ENCODE measurements at places on chromosomes 5 and 9. TPM values are rescaled to one million over a fixed set of nuclear protein-coding genes. Genes with fewer than 3 reads are reported as not detected.

HAVCR2 gene
- total RNA-seq: 0.53 TPM

FCN2 gene
- total RNA-seq: not detected

RBM18 gene
- total RNA-seq: 8.4 TPM

SPINK1 gene
- total RNA-seq: 1.1 TPM

ANKRD34B gene
- total RNA-seq: not detected

GZMA gene
- total RNA-seq: not detected

FAM221B gene
- total RNA-seq: not detected

TNFAIP8 gene
- total RNA-seq: 57.1 TPM

PAEP gene
- not detected for total RNA-seq

SMU1 gene
- total RNA-seq: 37.9 TPM

- no peak for DNase-seq
Measured at GRCh38 chr9:105541838-105542237, 16.1 kb upstream of the FKTN start.

- no peak for DNase-seq
Measured at GRCh38 chr5:179089502-179089901, 29.3 kb downstream of the ZNF354C start.

GRCh38 chr9:136051837-136052471 is 43.1 kb downstream of the NACC2 start:
- peak; percentile 93 for DNase-seq

- peak; percentile 64 for DNase-seq
Measured at GRCh38 chr5:74179179-74179578, 461.3 kb downstream of the ENC1 start.

GRCh38 chr5:41793141-41793770 is 77.0 kb downstream of the OXCT1 start:
- DNase-seq: peak; percentile 81

- peak; percentile 49 for DNase-seq
Measured at GRCh38 chr5:10555277-10555684, 8.6 kb upstream of the ANKRD33B start.

DNA sequence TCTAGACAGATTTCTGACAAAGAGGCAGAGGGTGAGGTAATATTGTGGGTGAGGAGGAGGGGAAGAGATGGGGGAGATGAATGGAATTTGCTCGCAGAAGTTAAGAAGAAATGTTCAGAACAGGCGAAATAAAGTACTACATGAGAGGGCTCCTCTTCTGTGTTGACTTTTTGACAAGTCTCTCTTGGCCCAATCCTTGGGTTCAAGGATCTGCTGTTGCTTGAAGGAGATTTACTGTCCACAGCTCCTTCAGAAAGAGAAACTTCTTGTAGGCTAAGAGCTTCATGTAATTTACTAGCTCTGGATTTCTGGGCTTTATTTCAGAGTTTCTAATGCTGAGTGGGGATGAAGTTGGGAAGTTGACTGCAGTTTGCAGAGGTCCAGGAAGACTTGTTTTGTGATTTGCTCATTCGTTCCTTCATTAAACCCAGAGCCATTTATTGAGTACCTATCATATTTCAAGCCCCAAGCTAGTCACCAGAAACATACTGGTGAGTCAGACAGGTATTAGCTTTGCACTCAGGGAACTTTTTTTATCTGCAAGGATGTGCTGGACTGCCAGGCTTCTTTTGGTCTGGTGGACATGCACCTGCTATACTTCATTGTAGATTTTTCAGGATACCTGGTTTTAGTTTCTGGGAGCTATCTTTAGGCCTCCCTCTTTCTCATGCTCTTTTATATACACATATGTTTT is 402.9 kb upstream of the CLINT1 start:
- DNase-seq: peak; percentile 52

- peak; percentile 100 for DNase-seq
Measured at GRCh38 chr5:96177303-96177869, 215.7 kb upstream of the ELL2 start.

DNA sequence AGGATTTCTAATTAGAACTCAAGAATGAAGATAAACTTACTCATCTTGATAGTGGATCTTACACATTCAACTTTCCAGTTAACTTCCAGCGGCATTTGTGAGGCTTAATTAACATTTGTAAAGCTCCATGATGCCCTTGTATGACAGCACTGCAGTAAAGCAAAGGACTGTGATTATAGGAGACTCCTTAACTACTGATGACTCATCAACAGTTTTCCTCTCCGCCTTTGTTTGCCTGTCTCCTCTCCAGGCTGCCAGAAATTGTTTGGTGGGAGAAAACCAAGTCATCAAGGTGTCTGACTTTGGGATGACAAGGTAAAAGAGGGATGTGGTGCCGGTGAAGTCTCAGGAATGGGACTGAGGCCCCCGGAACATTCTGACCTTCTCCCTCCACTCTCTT is 20.4 kb upstream of the CYFIP2 start:
- peak; percentile 35 for DNase-seq

DNA sequence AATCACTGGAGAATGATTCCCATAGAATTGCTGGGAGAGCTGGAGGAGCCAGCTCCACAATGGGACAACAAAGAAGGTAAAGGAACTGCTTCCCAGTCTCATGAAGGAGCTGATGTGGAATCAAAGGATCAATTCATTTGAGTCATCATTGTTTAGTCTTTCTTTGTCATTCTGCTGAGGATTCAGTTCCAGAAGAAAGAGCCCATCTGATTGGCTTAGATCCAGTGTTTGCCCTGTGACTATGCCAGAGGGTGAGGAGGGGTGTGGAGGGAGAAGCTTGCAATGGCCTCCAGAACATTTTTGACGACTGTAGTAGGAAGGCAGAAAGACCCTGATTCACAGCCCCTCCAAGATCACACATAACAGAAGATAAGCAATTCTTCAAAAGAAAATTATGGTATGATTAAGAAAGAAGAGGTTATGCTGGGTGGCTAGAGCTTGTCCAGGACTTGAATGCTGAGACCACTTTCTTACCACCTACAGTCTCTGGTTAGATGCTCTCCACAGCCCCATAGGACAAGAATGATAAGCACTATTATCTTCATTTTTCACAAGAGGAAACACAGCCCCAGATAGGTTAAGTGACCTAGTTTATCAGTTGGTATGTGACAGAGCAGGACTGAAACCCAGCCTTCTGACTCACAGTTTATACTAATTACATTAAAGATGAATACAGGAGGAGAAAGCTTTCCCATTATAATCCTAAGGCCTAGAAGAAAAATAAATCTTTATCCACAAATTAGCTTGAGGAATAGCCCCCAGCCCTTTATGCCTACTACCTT is 363.1 kb downstream of the PRELID2 start:
- DNase-seq: peak; percentile 78

- DNase-seq: no peak
Measured at GRCh38 chr5:60362158-60362557, 337.8 kb downstream of the DEPDC1B start.

DNA sequence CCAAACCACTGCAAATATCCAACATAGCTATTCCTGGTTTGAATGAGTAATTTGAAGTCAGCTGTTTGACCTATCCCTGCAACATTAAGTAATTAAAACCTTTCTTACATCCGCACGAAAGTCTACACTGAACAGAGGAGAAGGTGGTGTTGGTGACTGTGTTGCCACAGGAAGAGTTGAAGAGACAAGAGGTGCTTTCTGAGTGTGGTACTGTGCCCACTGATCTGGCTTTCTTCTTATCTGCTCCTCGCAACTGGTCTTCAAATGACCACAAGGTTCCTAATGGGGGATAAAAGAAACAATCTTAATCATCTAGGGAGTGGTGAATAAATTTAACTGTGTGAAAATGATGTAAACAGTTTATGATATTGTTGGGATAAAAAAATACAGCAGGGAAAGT is 29.4 kb upstream of the PDCL start:
- DNase-seq: no peak

GRCh38 chr9:36191290-36191645 is 547 bp downstream of the CLTA start:
- DNase-seq: peak; percentile 30

DNA sequence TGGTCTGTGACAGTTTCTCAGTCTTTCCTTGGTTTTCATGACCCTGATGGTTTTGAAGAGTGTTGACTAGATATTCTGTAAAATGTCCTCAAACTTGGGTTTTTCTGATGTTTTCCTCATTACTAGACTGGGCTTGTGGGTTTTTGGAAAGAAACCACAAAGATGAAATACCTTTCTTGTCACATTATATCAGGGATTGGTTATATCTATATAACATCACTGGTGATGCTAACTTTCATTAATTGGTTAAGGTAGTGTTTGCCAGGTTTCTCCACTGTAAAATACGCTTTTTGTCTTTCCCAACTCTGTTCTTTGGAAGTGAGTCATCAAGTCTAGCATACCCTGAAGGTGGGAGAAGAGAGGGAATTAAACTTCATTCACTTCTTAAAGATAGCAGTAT is 3.3 kb upstream of the IL31RA start:
- peak; percentile 35 for DNase-seq

DNA sequence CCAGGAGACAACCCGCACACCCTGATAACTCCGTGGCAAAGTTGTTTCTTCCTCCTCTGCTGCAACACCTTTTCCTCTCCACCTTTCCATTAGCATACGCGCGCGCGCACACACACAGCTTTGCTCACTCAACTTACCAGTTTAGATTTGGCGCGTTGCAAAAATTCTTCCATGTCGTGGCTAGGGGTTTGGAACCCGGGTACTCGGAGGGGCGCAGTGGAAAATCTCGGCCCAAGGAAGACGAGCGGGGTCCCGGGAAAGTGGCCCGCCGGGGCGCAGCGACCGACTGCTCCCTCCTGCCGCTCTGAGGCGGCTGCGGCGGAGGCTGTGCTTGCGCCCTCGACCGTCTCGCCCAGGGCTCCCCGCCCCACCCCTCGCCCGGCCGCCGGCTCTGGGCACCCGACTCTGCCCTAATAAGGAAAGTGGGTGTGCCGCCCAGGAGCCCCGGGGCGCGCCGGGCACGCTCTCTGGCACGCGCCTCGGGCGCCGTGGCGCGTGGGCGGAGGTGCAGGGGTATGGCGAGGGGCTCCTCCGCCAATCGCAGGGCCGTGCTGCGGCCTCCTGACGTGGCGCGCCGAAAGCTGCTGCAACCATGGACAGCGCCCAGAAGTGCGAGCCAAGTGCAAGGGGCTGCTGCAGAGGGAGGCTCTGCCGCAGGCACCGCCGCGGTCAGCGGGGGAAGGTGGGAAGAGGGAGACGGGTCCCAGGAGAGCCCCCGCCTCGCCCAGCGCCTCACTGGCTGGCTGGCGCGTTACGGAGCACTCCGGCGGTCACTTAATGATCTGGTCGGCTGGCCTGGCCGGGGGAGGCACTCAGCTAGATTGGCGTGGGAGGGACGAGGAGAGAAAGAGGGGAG is at the start of gene PRUNE2:
Gene PRUNE2, minus strand, starts transcription at position 324 of the 856 bp plus-strand sequence. Its CDS starts 151 bp downstream, at position 173.
- DNase-seq: peak; percentile 50

DNA sequence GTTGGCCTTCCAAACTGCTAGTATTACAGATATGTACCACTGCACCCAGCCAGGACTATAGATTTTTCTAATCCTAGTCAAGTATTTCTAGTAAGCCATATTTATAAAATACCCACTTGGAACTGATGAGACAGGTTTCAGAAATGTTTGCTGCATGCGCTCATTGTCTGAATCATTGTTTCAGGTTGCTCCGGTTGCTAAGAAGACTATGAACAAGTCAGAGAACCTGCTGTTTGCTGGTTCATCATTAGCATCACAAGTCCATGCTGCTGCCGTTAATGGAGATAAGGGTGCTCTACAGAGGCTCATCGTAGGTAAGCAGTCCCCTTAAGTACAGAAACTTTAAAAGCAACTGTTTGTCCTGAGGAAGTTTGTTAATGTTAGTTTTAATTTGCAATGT is 5.3 kb downstream of the INVS start:
- peak; percentile 93 for DNase-seq

GRCh38 chr5:170571875-170572852 is 68.3 kb downstream of the KCNIP1 start:
- peak; percentile 45 for DNase-seq

- no peak for DNase-seq
Measured at GRCh38 chr5:44089424-44090144, 299.6 kb downstream of the FGF10 start.

- DNase-seq: no peak
Measured at GRCh38 chr9:115671236-115671962, 482.2 kb upstream of the PAPPA start.

DNA sequence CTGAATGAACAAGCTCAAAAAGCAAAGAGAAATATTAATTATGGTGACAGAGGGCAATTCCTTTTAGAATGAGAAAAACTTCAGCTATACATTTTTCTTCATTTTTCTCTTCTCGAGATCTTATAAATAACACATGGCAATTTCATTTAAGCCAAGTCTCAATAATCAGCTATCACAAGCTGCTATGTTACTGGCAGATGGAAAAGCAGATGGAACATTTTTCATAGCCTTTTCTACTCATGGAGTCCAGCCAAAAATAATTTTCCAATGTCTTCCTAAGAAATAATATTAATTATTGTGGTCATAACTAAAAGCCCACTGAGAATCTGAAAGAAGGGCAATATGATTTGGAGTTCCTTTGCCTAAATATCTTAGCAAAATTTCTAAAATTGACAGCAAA is 35.6 kb downstream of the SKIC3 start:
- no peak for DNase-seq

- DNase-seq: no peak
Measured at GRCh38 chr5:152953788-152954483, 536.5 kb upstream of the GRIA1 start.

- peak; percentile 83 for DNase-seq
Measured at GRCh38 chr5:91301106-91301846, 81.8 kb downstream of the ARRDC3 start.

GRCh38 chr5:16883806-16884205 is 52.3 kb downstream of the MYO10 start:
- DNase-seq: no peak

All from bronchial epithelial cell (primary cell).